NCI-H748 treated with DMSO at 0.1 percent for 48 hours (cell line): ENCODE measurements at places on chromosomes 16 and 17.
A peak's percentile ranks its signal among the peaks of the same experiment; 100 is the strongest.

GRCh38 chr16:75899163-75899562, 172.9 kb upstream of the CPHXL start:
- no peak for DNase-seq

DNA sequence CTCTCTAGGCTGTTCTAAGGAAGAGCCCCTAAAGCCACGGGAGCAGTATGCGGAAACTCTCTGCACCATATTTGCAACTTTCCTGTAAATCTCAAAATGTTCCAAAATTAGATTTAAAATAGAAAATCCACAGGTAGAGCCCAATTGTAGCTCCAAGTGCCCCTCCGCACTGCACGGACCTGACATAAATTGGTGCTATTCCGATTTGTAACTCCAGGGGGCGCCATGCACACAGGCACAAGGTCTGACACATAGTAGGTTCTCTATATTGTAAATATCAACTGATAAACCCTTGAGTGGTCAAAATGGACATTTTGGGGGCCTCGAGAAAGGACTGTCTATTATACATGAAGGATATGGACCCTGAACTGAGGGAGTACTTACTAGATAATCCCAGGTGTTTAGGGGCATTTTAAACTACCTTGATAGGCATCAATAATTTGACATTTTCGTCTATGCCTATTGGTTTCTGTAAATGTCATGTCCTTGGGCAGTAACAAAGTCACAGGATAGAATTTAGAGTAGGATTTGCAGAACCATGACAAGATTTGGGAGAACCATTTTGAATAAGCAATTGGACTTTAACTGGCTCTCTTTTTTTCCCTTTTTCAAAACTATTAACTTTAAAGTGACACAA, 36.6 kb upstream of the TMEM132E start:
- peak; percentile 2 for DNase-seq

DNA sequence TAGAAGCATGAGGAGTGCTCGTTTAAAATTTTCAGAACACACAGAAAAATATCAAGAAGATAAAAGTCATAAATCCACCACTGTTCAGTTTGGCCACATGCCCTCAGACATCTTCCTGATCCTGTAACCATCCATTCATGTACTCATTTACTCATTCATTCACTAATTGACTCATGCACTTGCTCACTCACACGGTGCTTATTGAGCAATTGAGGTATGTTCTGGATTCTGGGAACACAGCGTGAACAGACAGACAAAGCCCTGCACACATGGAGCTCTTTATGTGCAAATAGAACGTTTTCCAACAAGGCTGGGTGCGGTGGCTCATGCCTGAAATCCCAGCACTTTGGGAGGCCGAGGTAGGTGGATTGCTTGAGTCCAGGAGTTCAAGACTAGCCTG, 10.2 kb upstream of the NATD1 start:
- DNase-seq, result no peak

DNA sequence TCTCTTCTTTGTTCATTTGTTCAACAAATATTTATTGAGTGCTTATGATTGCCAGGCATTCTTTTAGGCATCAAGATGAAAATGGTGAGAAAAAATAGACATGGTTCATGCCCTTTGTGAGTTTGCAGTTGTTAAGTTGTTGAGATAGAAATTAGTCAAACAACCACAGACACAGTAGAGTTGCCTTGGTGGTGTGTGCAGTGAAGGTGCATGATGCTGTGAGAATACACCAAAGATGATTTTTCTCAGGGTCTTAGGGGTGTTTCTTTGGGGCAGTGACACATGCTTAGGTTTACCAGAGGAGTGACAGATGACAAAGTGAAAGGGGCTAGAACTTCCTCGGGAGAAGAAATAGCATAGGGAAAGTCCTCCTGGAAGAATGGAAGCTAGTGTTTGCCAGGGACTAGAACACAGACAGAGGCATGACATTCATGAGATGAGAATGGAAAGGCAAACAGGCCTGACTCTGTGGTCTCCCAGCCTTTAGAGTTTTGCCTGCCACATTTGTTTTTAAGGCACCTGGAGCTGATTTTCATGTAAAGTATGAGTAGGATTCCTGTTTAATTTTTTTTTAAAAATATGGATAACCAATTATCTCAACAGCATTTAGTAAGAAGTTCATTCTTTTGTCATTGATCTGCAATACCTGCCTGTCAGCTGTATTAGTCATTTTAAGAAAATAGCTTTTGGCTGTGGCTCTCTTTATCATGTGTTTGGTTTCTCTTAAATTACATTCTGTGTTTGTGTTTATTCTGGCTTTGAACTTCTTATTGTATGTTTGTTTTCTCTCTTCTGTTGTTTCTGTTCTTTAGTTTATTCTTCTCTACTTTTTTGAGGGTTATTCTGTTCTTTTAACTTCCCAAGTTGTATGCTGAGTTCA, 36.6 kb downstream of the CYLD start:
- DNase-seq, result no peak

DNA sequence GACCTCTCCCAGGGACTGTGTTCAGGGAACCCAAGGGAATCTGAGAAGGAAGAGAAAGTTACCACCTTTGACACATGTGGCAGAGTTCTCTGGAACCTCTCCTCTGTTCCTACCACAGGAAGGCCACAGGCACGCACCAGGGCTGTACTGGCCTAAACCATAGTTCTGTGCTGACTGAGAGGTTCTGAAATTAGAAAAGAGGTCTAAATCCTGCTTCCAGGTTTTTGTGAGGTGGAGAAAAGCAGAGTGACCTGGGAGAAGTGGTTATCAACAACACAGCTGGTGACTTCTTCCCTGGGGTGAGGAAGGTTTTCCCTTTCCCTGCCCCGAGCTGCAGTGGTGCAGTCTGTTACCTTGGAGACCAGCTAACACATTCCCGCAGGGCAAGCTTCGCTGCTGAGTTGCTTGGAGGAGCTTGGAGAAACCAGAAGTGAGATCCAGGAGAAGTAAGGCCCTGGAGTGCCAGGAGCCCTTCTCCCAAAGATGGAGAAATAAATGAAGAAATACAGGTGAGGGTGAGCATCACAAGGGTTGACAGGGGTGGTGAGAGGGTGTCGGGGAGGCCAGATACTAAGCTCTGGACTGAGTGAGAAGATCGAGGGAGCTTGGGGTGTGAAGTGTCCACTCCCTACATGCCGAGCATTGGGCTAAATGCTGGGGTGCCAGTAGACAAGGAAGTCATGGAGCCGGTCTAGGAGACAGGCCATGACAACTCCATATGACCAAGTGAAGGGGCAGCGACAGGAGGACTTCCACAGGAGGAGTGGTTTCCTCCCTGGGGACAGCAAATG, at the start of gene VWA3A:
TSS of gene VWA3A (plus strand) at position 399 of the 791 bp plus-strand sequence. CDS start at position 496, 97 bp downstream.
- no peak for DNase-seq

DNA sequence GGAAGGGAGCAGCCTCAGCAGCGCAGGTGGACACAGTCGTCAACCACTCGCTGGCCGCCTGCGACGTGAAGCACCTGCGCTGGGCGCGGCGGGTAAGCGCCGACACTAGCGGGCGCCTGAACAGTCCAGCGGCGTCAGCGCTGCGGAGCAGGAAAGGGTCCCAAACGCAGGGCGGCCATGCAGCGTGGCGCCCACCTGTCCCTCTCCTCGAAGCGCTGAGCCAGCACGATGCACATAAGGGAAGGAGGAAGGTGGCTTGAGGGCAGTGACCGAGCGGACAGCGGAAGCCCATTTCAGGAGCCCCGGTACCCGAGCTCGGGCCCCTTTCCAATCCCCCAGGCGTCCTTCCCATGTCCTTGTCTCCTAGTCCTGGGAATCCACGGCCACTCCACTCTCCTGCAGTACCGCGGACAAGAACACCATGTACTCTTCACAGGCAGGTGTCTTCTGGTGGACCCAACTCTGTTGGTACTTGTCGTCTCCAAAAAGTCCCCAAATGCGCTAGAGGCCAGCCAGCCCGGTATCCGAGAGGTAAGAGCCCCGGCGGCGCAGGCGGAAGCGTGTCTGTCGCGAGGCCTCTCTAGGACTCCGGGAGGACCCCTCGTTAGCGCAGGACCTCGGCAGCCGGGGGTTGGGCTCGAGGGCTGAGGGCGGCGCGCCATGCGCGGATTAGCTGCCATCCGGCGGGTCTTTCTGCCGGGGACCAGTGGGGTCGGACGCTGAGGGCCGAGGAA, 14.4 kb downstream of the ZNF232 start:
- DNase-seq, result peak; percentile 87

- no peak for DNase-seq
Observed at GRCh38 chr17:6269478-6269877, 165.4 kb downstream of the AIPL1 start.

DNA sequence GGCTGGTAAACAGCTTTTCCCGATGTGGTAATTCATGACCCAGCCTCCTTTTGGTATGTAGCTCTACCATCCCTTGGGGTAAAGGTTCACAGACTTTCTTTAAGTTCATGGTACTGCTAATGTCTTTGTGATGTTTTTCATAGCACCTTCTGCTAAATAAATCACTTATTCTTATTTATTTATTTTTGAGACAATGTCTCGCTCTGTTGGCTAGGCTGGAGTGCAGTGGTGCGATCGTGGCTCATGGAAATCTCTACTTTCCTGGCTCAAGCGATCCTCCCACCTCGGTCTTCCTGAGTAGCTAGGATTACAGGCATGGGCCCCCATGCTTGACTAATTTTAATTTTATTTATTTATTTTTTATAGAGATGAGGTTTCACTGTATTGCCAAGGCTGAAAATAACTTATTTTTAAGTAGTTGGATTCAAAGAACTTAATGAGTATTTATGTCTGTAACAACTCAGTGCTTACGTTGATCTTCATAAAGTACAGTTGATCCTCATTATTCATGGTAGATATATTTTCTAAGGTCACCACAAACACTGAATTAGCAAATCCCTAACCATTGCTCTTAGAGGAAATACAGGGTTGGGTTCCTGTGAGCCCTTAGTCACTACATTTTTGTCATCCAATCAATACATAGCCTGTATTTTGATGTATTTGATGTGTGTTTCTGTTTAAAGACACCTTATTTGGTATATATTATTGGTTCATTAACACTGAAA, 97.1 kb downstream of the SHISA9 start:
- no peak for DNase-seq

DNA sequence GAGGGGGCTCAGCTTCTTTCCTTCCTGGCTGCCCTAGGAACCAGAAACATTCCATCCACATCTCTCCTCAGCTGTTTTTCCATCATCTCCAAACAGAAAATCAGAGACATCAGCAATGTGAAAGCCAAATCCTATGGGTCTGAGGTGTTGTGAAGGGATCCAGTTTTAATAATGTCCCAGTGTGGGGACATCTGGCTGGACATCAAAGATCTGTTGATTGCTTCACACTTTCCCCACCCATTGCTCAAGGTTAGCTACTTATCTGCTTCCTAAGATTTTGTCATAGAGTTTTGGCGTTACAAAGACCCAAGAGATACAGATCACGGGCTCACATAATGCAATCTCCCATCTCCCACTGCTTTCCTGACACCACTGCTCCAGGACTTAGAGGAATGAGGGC, 47.8 kb upstream of the AXIN2 start:
- no peak for DNase-seq

GRCh38 chr17:60959696-60960095, 282.0 kb downstream of the BCAS3 start:
- no peak for DNase-seq

- no peak for DNase-seq
Observed at GRCh38 chr17:10306585-10306984, 66.2 kb downstream of the MYH13 start.

DNA sequence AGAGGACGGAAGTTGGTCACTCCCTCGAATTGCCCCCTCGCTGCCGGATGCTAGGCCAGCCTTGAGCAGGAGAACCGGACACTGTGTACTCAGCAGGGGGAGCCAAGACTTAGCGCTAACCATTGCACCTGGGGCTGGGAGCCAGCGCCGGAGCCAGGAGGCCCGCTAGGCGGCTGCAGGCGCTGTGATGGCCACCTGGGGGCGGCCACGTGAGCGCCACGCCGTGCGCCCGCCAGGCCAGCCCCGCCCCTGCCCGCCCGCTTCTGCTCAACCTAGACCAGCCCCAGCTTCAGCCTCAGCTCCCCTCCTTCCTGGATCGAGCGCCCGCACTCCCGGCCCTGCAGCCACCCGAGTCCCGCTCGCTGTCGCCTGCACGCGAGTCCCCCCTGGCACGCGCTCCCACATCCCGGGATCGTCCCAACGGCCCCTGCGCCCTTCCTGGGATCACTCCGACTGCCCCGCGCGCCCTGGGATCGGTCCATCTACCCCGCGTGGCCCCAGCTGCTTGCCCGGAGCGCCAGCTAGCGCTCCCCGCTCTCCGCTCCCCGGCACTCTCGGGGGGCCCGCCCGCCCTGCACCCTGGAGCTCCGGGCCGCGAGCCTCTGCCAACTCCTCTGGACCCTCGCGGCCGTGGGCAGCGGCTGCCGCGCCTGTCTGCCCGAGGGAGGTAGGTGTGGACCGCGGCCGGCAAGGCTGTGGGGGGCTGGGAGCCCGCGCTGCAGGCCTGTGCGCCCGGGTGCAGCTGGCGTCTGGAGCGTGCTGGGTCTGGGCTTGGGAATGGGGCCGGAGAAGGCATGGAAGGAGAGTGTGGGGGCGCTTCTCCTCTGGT, at the start of gene EEF2K:
TSS of gene EEF2K (plus strand) at position 266 of the 829 bp plus-strand sequence. CDS start 19,452 bp downstream, outside the sequence.
- DNase-seq, result peak; percentile 76

DNA sequence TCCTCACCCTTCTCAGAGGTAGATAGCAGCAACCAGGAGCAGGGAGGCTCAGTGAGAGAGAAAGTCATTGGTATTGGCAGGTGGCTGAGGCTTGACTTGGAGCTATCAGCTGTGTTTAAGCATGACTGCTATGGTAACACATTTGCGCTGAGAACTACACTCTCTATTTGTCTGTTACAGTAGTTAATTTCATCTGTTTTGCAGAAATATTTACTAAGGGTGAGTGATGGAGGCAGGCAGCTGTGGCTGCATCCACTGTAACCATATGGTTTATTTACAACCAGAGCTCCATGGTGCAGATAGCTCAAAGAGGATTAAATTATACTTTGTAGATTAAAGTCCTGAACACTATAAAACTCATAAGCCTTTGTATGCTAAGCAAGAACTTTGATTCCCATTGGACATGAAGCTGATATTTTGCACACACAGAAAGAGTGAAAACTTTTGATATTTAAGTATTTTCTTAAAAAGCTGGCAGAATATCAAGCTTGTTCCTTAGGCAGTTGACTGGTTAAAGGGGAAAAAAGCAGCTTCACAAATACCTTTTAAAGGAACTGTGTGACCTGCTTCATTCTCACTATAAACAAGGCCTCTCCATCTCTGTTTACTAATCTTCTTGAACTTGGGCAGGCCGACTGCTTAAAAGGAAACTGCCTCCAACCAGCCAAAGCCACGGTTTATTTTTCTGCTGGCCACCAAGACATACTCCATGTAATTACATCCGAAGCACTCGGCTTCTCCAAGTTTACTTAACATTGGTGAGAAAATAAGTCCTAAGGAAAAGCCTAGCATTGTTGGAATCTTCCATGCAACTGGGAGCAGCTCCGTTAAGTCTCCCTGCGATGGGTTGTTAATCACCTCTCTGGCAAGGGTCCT, 299.8 kb upstream of the ZFHX3 start:
- no peak for DNase-seq

DNA sequence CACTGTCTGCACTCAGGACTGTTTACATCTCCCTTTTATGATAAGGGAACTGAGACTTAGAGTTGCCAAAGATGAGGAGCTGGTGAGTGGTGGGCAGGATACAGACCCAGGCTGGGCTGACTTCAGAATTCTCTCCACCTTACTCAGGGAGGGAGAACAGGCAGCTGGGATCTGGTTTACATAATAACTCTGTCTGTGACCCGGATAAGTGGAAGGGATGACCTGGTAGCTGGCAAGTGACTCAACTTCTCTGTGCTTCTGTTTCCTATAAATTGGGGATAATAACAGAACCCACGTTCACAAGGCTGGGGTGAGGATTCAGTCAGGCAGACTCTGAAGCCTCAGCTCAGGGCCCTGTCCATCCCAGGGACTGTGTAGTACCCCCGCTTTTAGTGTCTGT, 2.6 kb downstream of the SNX20 start:
- DNase-seq, result no peak
